ENCODE measurements at places on chromosomes 13 and 19.

- DNase-seq, result no peak
Measured at GRCh38 chr19:44782729-44783128, 5.0 kb downstream of the CBLC start.

GRCh38 chr13:48976576-48977285 lies 1.0 kb downstream of the FNDC3A start:
- peak; percentile 77 for DNase-seq

GRCh38 chr19:38543807-38544568 lies 73.8 kb downstream of the MAP4K1 start:
- DNase-seq, result peak; percentile 95

DNA sequence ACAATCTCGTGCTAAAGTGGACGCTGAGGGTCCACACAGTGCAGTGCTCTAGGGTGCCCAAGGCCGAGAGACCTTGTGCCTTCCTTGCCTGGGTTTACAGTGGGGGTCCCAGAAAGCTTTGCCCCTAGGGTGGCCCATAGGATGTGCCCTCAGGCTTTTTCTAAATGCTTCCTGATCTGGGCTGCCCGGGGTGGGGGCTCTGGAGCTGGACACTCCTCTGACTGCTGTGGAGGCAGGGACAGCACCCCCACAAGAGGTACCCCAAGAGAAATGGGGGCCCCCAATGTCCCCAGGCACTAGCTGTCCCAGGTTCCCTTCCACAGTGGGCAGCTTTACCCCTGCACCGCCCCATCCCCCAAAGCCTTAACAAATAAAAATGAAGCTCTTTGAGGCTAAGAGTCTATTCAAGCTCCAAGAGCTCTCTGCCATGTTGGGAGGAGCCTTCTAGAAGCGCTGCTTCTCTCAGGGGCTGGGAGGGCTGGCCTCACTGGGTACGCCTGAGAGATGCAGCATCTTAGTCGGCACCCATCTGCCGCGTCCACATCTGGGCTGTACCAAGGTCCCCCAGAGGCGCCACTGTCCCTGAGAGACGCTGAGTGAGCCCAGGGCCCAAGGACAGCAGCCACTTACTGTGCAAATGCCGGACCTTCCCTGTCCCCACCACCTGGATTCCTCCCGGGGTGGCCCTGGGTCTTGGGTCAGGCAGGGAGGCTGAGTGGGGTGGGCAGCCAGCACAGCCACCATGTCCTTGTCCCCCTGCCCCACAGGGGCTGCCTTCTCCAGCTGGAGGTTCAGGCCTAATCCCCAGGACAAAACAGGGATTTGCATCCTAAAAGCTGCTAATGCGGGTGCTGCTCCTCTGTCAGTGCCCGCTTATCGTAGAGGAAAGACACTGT lies 27.4 kb downstream of the CEBPA start:
- DNase-seq, result no peak

DNA sequence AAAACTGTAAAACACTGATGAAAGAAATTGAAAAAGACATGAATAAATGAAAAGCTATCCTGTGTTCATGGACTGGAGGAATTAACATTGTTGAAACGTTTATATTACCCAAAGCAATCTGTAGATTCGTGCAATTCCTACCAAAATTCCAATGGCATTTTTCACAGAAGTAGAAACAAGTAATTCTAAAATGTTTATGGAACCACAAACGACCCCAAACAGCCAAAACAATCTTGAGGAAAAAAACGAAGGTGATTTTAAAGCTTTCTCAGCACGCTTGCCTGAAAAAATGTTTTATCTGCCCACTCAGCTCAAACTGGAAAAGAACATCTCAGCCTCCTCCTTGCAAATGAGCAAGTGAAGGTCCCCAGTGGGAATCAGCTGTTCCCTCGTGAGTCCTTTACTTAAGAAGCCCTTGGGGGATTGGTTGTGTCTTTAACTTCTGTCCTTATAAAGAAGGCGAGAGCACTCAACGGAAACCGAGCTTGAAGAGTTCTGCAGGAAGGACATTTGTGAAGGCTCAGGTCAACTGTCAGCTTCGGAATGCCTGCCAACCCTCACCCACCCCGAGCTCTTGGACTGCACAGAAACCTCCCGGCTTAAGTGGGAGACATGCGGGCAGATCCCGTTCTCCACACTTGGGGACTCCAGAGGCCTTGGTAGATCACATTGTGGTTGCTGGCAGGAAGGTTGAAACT lies 256.0 kb upstream of the IRS2 start:
- DNase-seq, result no peak
